Activated CD8-positive, alpha-beta memory T cell treated with anti-CD3 and anti-CD28 coated beads for 36 hours (primary cell): ENCODE measurements at places on chromosomes 1 and 21. TPM values are rescaled to one million over a fixed set of nuclear protein-coding genes. Genes with fewer than 3 reads are reported as not detected.

Gene KAZN
- total RNA-seq = 0.30 TPM

Gene MRPL39
- total RNA-seq = 79.3 TPM

Gene ZNF697
- total RNA-seq = 1.0 TPM

Gene DTL
- total RNA-seq = 89.7 TPM

Gene GJA9
- not detected for total RNA-seq

Gene CRNN
- total RNA-seq = not detected
